CD4-positive, alpha-beta T cell treated with Interleukin-4 for 4 hours (primary cell): ENCODE measurements at places on chromosomes 16 and 17.
A peak's percentile ranks its signal among the peaks of the same experiment; 100 is the strongest.

GRCh38 chr17:63550817-63551639, 751 bp downstream of the DCAF7 start:
- no peak for DNase-seq

DNA sequence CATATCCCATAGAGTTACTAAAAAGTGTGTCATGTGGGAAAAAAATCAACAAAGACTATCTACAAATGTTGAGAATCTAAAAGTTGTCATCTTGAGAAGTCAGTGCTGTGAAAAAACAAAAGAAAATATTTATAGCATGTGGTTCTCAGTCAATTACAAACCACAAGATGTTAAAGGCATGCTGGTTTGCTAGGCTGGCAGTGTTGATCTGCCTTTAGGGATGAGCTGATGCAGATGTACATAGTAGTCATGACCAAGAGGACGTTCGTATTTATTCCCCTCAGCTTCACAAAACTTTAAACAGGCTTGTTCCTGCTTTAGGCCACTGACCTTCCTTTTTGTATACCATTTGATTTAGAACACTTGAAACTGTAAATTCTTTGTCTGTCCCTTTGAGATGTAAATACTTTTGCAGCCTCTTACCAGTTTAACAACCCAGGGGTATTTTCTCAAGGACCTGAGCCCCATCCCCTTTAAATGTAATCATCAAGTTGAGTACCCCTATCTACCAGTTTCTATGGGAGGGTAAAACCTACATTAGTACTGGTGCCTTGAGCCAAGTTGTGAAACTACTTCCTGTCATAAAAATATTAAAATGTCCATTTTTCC, 446.6 kb downstream of the KCNJ18 start:
- no peak for DNase-seq

GRCh38 chr16:73062743-73063733, 15.1 kb upstream of the ZFHX3 start:
- DNase-seq = no peak

- DNase-seq = no peak
Observed at GRCh38 chr17:80870401-80870800, 121.2 kb upstream of the CHMP6 start.

- no peak for DNase-seq
Observed at GRCh38 chr17:55285340-55286301, 20.9 kb downstream of the HLF start.

- no peak for DNase-seq
Observed at GRCh38 chr17:6100146-6100545, 30.0 kb downstream of the WSCD1 start.

GRCh38 chr17:45162025-45162687, 481 bp downstream of the HEXIM2 start:
- no peak for DNase-seq

DNA sequence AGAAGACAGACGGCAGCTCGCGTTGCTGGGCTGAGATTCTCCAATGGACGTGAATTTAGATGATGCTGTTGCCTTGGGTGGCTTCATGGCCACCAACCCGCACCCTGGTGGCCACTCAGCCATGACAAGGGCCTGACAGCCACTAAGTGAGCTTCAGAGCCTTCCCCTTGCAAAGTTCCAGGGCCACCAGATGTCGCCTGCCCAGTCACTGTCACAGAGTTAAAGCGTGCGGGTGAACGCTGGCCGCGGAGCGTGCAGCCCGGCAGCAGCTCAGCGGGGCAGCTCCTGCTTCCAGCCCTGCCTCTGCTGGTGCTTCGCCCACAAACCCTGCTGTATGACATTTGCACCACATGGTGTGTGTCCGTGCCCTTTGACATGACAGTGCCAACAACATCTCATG, 13.3 kb upstream of the KREMEN2 start:
- no peak for DNase-seq

GRCh38 chr17:59434429-59434828, 103.0 kb downstream of the YPEL2 start:
- DNase-seq = no peak

DNA sequence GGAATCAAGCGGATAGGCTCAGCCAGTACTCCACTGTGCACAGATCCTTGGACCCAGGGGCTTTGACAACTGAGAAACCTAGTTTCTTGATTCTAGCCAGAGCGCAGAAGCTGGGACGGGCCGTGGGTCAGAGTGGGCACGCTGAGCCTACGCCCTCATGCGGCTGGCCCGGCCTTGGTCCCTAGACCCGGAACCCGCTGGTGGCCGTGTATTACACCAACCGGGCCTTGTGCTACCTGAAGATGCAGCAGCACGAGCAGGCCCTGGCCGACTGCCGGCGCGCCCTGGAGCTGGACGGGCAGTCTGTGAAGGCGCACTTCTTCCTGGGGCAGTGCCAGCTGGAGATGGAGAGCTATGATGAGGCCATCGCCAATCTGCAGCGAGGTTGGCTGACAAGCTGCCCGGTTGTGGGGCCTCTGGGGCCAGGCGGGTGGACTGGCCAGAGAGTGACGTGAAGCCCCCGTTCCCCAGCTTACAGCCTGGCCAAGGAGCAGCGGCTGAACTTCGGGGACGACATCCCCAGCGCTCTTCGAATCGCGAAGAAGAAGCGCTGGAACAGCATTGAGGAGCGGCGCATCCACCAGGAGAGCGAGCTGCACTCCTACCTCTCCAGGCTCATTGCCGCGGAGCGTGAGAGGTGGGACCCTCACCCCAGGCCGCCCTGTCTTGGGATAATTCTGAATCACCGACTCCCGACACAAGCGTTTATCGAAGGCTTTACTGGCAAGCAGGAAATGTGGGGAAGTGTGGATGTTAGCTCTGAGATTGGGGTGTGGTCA, 946 bp downstream of the STUB1 start:
- DNase-seq = no peak

DNA sequence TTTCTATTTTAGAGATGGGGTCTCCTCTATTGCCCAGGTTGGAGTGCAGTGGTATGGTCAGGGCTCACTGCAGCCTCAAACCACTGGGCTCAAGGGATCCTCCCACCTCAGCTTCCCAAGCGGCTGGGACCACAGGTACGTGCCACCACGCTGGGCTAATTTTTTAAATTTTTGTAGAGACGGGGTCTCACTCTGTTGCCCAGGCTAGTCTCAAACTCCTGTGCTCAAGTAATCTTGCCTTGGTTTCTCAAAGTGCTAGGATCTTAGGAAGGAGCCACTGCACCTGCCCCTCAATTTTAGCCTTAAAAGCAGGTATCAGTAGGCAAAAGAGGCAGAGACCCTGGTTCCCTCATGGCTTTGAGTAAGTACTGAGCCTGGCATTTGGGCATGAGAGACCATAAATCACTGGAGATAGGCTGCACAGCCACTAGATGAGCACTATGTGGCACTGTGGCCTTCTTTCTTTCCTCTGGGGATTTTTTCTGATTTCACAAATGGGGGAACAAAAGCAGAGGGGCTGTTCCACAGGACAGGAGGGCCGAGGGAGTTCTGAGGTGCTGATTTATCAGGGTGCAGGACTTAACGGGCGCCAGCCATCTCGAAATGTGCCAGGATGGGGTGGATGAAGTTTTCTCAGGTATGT, 82.2 kb downstream of the PLXDC1 start:
- DNase-seq = peak; percentile 57

- DNase-seq = no peak
Observed at GRCh38 chr17:21539146-21539545, 153.2 kb upstream of the KCNJ18 start.

DNA sequence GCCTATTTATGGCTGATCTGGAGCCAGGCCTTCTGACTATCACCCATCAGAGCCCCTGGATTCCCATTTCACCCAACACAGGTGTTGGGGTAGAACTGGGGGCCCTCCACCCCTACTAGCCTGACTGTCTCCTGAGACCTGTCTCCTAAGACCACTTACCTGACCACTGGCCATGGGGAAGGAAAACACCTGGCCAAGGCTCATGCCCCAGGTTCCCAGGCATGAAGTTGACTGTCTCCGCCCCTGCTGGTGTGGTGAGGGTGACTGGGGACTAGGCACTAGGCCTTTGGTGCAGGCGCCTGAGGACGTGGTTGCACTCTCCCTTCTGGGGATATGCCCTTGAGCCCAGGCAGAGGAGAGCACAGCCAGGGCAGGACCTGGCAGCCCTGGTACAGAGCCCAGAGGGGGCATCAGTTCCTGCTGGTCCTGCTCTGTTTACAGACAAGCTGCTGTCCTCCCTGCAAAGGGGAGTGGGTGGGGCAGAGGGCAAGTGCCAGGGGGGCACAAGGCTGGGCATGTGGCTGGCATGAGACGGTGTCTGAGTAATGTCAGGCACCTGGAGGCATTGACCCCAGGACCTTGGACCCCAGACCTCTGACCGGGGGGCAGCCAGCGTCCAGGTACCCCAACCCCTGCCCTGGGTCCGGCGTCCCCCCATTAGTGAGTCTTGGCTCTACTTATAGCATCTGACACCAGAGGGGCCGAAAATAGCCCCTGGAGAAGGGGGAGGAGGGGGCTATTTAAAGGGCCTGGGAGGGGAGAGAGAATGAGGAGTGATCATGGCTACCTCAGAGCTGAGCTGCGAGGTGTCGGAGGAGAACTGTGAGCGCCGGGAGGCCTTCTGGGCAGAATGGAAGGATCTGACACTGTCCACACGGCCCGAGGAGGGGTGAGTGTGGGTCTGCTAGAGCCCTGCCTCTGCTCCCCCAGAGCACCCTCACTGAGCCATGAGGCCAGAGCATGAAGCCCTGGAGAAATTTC, at the start of gene TCAP:
TCAP (plus strand) TSS at position 769 of the 981 bp plus-strand sequence; CDS start at position 780, 11 bp downstream.
- DNase-seq = no peak

GRCh38 chr16:76755496-76755895, 435.5 kb upstream of the MON1B start:
- no peak for DNase-seq

DNA sequence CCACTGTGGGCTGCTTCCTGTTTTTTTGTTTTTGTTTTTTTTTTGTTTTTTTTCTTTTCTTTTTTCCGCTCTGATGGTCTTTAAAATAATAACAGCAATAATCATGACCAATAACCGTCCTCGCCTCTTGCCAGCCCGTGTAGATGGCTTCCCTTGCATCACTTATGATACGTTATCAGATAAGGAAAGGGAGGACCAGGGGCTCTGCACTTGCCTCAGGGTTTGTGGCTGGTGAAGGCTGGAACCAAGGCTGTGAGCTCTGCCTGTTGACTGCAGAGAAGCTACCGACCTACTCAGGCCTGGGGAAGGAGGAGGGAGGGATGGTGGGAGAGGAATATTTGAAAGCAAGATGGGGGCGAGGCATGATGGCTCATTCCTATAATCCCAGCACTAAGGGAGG, 114.0 kb upstream of the SDK2 start:
- no peak for DNase-seq

DNA sequence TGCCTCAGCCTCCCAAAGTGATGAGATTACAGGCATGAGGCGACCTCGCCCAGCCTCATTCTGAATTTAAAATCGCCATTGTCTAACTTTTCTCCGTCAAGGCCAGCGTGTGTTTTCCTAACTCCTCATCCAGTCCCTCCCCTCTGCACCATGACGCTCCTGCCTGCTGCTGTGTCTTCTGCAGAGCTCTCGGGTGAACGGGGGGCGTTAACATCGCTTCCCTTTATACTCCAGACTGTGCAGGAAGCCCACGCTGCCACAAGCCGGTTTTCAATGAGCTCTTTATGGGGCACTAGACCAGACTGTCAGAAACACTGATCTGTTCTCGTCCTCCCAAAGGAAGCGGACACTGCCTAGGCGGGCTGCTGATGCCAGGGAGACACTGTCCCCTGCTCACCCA, 13.2 kb downstream of the AANAT start:
- DNase-seq = no peak

DNA sequence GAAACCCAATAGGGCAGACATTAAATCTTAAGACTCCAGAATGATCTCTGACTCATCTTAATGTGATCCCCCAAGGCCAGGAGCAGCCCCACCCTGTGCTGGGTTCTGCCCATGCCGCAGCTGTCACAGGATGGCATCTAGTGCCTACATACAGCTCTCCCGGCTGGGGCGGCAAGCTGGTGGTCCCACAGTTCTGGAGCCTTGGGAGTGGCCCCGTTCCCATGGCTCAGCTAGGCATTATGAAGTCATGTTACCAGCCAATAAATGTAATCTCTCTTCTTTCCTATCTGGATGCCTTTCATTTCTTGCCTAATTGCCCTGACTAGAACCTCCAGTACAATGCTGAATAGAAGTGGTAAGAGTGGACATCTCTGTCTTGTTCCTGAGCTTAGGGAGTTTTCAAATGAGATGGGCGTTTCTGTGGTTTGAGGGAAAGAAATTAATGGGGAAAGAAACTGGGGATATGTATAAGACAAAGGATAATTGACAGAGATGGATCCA, 95.7 kb upstream of the DNAH17 start:
- no peak for DNase-seq

DNA sequence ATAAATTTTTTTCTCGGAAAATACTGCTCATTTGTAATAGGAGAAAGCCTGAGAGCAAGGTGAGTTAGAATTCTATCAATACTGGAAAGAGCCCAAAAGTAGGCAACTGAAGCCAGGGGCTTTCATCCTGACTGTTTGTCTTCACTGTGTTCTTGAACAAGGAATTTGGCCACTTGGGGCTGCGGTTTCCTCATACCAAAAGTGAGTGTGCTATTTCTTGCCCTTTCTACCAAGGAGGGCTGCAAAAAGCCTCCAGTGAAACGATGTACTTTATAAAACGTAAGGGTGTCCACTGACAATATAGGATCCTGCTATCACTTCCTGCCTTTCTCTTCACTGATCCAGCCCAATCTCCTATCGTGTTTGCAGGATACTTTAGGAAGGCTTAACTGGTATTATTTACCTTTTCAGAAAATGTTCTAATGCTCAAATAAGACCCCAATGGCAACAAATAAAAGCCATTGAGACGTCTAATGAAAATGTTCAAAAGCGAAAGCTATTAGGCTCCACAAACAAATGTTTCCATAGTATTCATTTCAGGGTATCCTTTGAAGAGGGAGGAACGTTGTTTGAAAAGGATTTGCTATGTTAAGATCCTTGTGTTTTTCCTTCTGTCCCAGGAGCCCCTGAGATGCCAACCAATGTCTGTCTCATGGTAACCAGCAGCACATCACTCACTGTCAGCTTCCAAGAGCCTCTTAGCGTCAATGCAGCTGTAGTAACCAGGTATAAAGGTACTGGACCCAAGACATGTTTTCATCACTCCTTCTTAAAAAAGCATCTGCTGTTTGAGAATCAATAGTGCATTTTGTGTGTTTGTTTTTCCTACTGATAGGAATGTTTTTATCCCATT, 219.3 kb upstream of the NOG start:
- DNase-seq = no peak

DNA sequence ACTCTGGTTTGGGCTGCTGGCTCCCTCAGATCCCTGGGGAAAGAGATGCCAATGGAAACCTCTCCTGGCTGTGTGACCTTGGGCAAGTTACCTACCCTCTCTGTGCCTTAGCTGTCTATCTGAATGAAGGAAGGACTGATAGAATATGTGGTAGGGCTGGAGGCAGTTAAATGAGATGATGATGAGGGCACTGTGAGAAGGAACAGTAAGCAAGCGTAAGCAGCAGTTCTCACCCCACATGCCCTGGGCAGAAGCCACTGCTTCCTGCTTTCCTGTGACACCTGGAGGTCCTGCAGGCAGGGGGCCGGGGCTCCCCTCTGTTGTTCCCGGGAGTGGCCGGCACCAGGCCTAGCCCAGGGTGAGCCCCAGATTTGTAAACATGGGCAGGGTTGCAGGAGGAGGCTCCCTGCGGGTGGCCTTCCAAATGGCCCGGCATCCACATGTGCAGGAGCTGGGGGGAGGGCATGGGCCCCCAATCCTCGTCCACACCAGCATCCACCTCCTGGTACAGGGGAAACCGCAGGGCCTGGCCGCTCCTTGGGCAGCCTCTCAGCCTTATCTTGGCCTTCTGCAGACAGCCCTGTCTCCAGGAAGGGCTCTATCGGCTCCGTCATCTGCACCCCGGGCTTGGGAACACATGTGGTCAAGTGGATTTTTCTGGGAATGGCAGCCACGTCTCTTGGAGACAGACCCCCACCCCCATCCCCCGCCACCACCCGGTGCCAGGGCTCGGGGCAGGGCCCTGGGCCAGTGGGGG, 235.6 kb upstream of the GSE1 start:
- DNase-seq = no peak

GRCh38 chr17:75737133-75737962, 16.1 kb downstream of the ITGB4 start:
- no peak for DNase-seq
